ENCODE measurements at places on chromosomes 1 and 21.

- peak; percentile 48 for DNase-seq
- H3K27ac ChIP-seq: no peak overlapping the region
- peaks cover 53% of the 10 kb centered on the region for H3K36me3 ChIP-seq
- no peaks in the 10 kb centered on the region for H3K27me3 ChIP-seq
- no peaks in the 10 kb centered on the region for H3K4me1 ChIP-seq
Measured at GRCh38 chr21:42580076-42580792, 66.6 kb downstream of the SLC37A1 start.

DNA sequence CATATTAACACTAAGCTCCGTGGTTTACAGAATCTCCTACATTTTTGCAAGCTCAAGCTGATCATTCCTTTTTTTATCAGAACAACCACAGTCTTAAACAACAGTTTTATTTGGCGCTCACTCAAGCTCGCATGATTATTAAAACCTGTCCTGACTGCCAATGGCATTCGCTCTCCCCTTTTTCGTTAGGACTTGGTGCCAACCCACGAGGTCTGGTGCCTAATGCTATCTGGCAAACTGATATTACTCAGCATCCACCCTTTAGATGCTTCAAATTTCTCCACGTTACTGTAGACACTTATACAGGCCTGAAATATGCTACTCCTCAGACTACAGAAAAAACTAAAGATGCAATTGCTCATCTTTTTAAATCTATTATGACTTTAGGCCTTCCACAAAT lies 23.0 kb upstream of the ITLN1 start:
- no peak overlapping the region for H3K27ac ChIP-seq
- H3K4me1 ChIP-seq: no peaks in the 10 kb centered on the region
- no peaks in the 10 kb centered on the region for H3K36me3 ChIP-seq
- no peaks in the 10 kb centered on the region for H3K27me3 ChIP-seq

DNA sequence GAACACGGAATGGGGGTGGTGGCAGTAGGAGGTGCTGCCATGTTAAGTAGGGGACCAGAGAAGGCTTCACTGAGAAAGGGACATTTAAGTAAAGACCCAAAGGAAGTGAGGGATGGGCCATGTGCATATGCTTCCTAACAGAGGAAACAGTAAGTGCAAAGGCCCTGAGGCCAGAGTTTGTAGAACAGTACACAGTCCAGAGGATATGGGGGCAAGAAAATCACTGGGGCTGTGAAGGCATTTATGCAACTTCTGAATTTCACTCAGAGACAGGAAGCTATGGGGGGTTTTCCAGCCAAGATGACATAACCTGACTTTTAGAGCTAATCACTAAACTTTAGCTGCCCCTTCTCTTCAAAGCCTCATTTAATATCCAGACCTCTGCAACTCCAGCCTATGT lies 202.5 kb upstream of the EDN2 start:
- H3K4me3 ChIP-seq: no peak overlapping the region
- H3K27me3 ChIP-seq: no peaks in the 10 kb centered on the region
- no peak for DNase-seq
- H3K36me3 ChIP-seq: no peaks in the 10 kb centered on the region
- no peak overlapping the region for H3K27ac ChIP-seq

DNA sequence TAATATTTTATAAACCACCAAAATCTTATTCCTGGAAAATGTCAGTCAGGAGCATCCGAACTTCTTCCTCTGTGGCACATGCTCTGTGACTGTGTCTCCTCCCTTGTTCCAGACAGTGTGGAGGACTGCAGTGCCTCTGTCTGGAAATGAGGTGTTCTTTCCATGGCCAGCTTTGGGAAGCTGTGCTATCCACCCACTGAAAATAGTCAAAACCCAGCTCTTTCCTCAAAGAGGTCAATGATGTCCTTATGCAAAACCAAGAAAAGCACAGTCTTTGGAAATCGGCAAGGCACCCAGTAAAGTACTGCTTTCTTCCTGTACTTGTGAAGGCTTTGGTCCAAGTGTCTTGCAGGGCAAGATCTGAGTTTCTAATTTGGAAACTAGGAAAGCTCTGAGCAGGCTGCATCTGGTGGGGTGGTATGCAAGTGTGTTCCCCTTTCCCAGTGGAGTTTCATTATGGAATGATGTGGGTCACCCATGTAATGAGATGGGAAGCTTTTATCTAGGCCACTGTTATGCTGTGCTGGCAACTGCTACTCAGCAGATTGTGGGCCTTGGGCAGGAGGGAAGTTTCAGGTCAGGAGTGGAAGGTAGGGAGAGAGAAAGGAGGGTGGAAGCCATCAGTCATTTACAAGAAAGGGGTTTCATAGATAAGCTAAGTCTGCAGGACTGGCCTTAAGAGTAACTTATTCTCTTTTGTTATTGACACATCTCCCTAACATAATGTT lies 6.0 kb downstream of the KIAA0040 start:
- H3K4me1 ChIP-seq: peaks cover 99% of the 10 kb centered on the region
- no peak for DNase-seq
- H3K36me3 ChIP-seq: peaks cover 68% of the 10 kb centered on the region
- H3K27ac ChIP-seq: peak overlapping the region; percentile 60
- H3K27me3 ChIP-seq: no peaks in the 10 kb centered on the region

GRCh38 chr1:177669161-177669560 lies 300.7 kb downstream of the SEC16B start:
- DNase-seq: no peak
- no peak overlapping the region for H3K4me3 ChIP-seq
- H3K27me3 ChIP-seq: no peaks in the 10 kb centered on the region
- no peak overlapping the region for H3K27ac ChIP-seq
- no peaks in the 10 kb centered on the region for H3K4me1 ChIP-seq

- no peak overlapping the region for H3K4me3 ChIP-seq
- no peak for DNase-seq
- peak overlapping the region; percentile 19 for H3K27ac ChIP-seq
- peaks cover 10% of the 10 kb centered on the region for H3K4me1 ChIP-seq
- no peaks in the 10 kb centered on the region for H3K27me3 ChIP-seq
- H3K36me3 ChIP-seq: peaks cover 38% of the 10 kb centered on the region
Measured at GRCh38 chr1:161954050-161954449, 69.6 kb downstream of the OLFML2B start.
